ENCODE measurements at places on chromosomes 6 and 20. TPM values are rescaled to one million over a fixed set of nuclear protein-coding genes. Genes with fewer than 3 reads are reported as not detected.

Gene ADGRB3
- not detected for total RNA-seq

Gene IL17A
- total RNA-seq = not detected

Gene PTCHD4
- total RNA-seq = not detected

Gene SYNJ2
- 34.6 TPM for total RNA-seq

Gene UBE3D
- 4.2 TPM for total RNA-seq

Gene ATAT1
- 5.2 TPM for total RNA-seq
